Kidney epithelial cell (primary cell): ENCODE measurements at places on chromosomes 12 and 14. TPM values are rescaled to one million over a fixed set of nuclear protein-coding genes. Genes with fewer than 3 reads are reported as not detected.

- no peak for DNase-seq
Observed at GRCh38 chr12:2737656-2738241, 57.0 kb upstream of the FKBP4 start.

DNA sequence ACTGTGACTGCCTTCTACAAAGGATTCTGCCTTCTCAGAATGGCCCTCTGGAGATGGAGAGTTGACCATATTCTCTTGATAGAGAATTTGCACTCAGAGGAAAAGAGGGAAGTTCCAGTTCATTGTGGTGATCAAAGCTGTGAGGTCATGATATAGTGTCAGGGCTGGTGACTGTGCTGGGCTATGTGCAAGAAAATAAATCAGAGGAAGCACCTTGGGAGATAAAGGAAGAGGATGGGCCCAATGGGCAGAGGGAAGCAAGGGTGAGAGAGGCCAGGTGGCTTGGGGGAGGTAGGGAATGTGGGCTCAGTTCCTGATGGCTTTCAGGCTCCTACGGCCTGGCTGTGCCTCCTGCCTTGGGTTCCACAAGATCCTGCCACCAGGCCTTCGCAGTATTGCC lies 145.8 kb downstream of the SLC8A3 start:
- DNase-seq, result no peak

GRCh38 chr14:76294876-76295275 lies 81.1 kb upstream of the ESRRB start:
- DNase-seq, result no peak

DNA sequence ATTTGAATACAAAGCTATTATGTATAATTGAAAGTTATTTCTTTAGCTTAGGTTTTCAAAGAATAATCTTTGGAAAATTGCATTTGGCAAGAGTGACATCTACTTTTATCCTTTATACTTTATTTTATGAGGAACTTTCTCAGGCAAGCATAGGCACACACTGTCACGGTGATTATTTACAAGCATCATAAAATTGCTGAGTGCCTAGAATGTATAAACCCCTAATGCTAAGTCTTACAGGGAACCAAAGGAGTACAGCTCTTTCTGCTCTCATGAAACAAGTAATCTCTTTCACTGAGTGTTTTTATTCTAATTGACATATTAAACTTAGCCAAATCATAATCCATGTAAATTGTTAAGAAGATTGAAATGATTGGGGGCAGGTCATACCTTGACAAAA lies 154.9 kb downstream of the FSCB start:
- no peak for DNase-seq

- no peak for DNase-seq
Observed at GRCh38 chr12:62632411-62632918, 165.8 kb downstream of the MON2 start.

Gene PDE3A
- 1.4 and 1.8 TPM in 2 replicates for total RNA-seq
